ENCODE measurements at places on chromosomes 1 and 21.
A peak's percentile ranks its signal among the peaks of the same experiment; 100 is the strongest.

DNA sequence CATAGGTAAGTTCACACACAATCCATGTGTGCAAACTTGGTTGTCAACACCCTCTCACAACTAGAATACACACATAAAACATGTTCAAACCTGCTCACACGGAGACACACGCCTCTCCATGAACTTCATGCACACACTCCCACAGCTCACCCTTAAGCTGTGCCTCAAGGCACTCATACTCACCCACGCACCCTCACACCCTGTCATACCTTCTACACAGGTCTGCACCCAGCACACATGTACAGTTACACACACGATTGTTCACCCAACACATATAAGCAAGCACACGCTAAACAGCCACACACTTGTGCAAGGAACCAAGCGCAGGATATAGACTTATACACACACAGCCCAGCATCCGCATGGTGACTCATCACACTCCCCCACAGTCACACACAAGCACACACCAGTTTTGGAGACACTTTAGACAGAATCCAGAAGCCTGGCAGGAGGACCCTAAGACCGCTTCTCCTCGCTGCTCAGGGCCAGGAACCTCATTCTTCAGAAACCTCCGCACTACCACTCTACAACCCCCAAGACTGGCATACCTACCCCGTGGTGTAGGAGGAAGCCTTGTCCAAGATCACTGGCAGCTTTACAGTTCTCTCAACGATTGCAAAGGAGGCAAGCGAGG is 58.7 kb upstream of the ZC3H12A start:
- no peak for DNase-seq

GRCh38 chr1:110254604-110255391 is 44.7 kb downstream of the KCNC4 start:
- DNase-seq: no peak

DNA sequence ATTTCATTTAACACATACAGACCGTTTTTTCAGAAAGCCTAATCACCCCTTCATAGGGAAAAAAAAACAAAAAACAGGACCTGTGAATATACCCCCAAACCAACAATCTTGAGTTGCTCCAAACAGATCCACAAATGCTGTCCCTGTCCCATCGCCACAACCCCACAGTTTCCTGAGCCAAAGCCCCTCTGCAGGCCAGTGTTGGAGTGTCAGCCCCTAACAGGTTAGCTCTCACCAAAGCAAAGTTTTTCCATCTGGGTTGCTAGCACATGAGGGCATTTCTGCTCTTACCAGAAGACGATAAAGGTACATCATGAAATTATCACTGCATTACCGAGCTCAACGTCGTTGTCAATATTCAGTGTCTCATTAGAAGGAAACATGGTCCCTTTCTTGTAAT is 40.8 kb downstream of the MCOLN2 start:
- no peak for DNase-seq

GRCh38 chr1:11194407-11195176 is 5.4 kb downstream of the ANGPTL7 start:
- DNase-seq: no peak

- DNase-seq: no peak
Measured at GRCh38 chr1:183234660-183235476, 48.8 kb downstream of the LAMC2 start.

DNA sequence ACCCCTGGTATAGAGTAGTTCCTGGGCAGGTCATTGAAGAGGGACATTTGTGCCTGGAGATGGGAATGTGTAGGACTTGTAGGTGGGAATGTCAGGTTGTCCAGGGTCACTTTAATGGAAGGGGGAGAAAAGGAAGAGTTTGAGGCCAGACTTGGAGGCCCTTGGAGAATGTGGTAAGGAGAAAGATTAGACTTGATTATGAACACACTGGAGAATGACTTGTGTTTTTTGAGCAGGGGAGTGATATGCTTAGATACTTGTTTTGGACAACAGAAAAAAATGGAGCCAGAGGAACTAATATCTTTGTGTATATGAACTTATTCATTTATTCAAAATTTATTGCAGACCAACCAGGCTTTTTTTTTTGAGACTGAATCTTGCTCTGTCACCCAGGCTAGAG is 17.9 kb downstream of the ELAPOR1 start:
- no peak for DNase-seq

DNA sequence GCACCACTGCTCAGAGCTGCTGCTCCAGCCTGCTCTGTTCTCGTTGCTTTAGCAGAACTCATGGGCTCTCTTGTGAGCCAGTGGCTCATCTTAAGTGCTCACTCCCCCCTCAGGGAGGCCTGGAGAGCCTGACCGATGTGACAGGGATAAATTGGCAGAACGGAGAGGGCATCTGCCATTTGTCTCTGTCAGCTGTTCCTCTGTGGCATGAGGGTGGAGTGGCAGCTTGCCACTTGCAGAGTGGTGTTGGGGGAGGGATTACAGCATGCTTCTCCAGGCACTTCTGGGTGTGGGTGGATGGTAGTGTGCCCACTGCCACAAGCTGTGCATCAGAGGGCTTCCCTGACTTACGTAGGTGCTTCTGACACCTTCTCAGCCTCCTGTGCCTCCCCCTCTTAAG is 229.5 kb downstream of the PAPPA2 start:
- DNase-seq: no peak

DNA sequence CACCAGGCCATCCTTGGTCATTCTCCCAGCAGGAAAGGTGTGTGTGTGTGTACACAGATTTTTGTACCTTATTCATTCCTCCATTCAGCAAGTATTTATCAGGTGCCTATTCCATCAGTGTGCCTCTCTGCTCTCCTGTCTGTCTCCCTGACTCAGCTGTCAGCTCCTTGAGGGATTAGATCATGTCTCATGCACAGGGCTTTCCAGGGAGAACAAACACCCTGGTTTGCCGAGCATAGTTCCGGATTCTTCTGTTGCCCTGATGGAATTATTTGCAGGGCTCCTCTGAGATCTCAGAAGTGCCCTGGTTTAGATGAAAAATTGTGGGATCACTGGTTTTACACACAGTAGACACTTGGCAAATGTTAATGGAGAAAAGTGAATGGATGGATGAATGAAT is 8.1 kb upstream of the SDHB start:
- DNase-seq: no peak

- DNase-seq: no peak
Measured at GRCh38 chr1:88490676-88491075, 193.4 kb upstream of the PKN2 start.

- no peak for DNase-seq
Measured at GRCh38 chr21:42040411-42041180, 30.4 kb upstream of the ZBTB21 start.

DNA sequence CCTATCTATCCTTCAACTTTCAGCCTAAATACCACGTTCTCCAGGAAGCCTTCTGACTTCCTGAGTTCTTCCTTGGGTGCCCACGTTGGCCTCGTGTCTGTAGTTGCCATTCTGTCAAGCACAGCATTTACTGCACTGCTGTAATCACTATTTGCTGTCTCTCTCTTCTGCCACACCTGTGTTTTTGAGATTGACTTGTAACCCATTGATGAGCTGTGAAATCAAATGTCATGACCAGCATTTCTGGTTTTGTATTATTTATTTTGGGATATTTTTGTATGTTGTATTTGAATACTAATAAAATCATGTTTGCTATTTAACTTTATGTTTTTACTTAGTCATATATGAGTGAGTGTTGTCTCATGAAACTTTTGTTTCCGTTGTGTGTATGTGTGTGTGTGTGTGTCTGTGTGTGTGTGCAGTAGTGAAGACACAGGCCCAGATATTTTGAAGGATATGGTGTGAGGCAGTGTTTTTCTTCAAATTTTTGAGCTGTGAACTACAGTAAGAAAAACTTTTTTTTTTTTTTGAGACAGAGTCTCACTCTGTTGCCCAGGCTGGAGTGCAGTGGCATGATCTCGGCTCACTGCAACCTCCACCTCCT is 126.2 kb upstream of the SERBP1 start:
- DNase-seq: no peak

GRCh38 chr1:43329995-43330751 is 7.4 kb upstream of the MPL start:
- DNase-seq: peak; percentile 13

DNA sequence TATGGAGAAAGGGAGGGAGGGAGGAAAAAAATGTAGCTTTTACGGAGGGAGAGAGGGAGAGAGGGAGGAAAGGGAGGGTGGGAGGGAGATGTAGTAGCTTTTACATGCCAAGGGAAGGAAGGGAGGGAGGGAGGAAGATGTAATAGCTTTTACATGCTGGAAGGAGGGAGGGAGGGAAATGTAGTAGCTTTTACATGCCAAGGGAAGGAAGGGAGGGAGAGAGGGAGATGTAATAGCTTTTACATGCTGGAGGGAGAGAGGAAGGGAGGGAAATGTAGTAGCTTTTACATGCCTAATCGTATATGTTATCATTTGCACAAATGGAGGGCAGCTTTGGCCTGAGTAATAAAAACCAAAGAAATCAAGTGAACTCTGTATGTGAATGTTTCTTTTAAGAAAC is 35.6 kb downstream of the EEIG2 start:
- DNase-seq: no peak

DNA sequence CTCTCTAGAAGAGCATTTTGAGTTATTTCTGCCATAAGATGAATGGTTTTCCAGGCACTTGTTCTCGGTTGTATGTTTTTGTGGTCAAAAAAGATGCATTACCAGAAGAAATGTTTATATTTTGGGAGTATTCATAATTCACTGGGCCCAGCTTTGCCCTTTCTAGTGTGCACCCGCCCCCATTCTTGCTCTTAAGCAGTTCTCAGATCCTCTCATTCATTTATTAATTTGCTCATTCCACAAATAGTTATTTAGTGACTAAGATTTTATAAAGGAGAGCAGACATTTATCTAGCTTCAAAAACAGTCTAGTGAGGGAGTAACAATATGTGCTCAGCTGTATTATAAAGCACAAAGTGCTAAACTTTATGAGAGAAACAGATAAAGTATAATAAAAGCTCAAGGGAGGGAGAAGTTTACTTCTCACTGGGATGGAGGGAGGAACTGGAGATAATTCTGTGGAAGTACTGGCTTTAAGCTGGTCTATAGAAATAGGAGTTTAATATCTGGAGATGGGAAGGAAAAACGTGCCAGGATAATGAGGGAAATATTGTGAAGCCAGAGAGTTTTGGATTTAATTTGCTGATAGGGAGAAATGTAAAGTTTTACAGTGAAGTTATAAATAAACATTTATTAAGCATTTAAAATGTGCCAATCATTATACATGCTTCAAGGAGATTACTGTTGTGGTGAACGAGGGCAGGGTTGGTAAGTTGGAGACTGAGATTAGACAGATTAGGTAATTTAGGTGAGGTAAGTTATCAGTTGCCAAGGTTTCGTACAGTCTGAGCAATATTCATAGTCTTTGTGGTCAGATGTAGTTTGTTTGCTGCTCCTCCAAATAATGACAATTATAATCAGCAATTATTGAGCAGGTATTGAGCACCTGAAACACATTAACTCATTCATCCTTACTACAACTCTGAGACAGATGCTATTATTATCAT is 9.1 kb upstream of the MACF1 start:
- DNase-seq: no peak

DNA sequence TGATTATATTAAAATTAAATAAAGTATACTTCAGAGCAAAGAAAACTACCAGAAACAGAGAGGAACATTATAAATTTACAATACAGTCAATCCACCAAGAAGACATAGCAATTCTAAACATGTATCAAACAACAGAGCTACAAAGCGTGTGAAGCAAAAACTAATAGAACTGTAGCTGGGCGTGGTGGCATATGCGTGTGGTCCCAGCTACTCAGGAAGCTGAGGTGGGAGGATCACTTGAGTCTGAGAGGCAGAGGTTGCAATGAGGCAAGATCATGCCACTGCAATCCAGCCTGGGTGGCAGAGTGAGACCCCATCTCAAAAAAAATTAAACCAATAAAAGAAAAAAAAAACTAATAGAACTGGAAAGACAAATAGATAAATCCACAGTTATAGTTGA is 12.3 kb downstream of the CCDC185 start:
- DNase-seq: no peak

- DNase-seq: no peak
Measured at GRCh38 chr1:168794057-168794456, 65.1 kb upstream of the DPT start.

- no peak for DNase-seq
Measured at GRCh38 chr1:93904228-93904627, 5.0 kb downstream of the GCLM start.

DNA sequence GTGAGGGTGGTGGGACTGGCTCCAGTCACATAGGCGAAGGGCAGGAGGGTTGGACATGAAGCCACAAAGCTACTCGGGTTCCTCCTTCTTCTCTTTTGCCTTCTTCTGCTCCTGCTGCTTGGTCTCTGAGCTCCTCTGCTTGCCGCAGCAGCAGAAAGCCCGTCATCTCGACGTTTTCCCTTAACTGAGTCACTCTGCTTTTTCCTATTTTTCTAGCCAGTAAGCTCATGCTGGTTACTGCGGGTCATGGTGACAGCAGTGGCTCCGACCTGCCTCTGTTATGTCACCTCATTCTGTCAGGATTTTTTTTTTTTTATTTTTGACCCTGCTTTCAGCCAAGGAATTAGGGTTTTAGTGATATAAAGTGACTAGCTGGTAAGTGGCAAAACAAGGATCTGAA is 2.6 kb upstream of the FMOD start:
- no peak for DNase-seq

DNA sequence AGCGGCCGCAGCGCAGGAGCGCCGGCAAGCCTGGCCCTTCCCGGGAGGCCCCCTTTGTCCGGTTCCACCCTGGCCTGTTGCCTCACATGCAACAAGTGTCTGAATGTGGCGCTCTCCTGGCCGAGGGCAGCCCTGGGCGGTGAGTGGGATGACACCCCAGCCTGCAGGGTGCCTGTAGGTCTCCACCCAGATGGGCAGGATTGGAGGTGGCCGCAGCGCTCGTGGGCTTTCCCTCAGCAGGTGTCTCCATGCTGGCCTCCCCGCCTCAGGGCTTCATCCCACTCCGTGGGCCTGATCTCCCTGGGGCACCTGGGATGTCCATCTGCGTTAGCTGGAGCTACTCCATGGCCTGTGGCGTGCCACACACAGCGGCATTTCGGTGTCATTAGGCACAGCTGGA is 1.5 kb downstream of the MIB2 start:
- no peak for DNase-seq

Data from stimulated activated CD8-positive, alpha-beta memory T cell treated with anti-CD3 and anti-CD28 coated beads, Interleukin-15, amount 100 ng/mL, for 4 hours (primary cell).